ENCODE measurements at places on chromosomes 3 and 15.

DNA sequence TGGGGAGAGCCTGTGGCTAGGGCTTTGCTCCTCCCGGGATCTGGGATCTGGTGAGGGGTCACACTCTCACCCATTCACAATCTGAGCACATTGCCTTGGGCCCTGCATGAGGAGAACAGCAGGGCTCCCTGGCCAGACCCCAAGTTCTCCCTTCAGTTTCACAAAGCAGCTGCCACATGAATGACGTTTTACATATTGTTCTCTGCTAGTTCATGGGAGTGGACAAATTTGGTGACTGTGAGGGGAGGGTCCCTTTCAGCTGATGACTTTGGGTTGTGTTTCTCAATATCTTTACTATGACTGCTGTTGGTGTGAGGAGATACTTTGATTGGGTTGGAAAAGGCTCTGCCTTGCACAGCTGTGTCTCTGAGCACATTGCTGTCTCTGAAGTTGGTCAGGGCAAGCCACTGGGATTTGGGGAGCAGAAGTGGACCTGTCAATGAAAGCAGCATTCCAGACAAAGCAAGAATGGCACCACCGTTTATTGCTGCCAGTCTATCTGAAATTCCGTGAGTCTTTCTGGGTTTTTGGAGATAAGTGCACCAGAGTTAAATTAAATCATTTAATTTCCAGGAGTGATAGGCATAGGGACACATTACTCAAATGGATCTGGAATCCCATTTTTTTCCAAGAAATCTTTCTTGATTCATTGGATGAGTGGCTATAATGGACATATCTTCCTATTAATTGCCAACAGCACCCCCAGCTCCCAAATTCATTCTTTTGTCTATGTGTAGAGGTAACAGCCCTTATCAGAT, 10.3 kb downstream of the TIMP4 start:
- no peak for DNase-seq

GRCh38 chr3:146746190-146746589, 141.0 kb upstream of the PLSCR5 start:
- no peak for DNase-seq

- DNase-seq: no peak
Observed at GRCh38 chr3:15281817-15282216, 50.6 kb downstream of the SH3BP5 start.

- no peak for DNase-seq
Observed at GRCh38 chr3:111548092-111548491, 6.1 kb downstream of the CD96 start.

DNA sequence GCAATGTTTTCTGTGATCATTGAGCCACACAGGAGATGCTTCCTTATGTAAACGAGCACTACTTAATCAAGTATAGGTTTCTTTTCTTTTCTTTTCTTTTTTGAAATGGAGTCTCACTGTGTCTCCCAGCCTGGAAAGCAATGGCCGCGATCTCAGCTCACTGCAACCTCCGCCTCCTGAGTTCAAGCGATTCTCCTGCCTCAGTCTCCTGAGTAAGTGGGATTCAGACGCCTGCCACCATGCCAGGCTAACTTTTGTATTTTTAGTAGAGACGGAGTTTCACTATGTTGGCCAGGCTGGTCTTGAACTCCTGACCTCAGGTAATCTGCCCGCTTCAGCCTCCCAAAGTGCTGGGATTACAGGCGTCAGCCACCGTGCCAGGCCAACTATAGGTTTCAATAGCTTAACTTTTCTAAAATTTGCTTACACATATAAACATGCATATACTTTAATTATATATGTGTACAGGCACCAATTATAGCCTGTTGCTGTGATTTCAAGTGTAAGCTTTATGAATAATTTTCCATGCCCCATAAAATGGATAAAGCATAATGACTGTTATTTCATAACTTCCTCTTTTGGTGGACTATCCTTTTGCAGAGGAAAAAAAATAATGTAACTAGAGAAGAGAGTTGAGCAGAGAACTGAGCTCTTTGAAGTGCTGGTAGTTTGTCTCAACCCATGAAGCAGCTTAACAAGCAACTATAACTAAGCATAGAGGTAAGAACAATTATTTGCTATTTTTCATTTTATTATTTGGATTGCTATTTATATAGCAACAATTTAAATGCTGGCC, 24.8 kb upstream of the MBNL1 start:
- no peak for DNase-seq

GRCh38 chr3:24037971-24038370, 92.9 kb downstream of the NR1D2 start:
- DNase-seq: no peak

- DNase-seq: no peak
Observed at GRCh38 chr3:129992781-129993180, 18.3 kb downstream of the TRH start.

DNA sequence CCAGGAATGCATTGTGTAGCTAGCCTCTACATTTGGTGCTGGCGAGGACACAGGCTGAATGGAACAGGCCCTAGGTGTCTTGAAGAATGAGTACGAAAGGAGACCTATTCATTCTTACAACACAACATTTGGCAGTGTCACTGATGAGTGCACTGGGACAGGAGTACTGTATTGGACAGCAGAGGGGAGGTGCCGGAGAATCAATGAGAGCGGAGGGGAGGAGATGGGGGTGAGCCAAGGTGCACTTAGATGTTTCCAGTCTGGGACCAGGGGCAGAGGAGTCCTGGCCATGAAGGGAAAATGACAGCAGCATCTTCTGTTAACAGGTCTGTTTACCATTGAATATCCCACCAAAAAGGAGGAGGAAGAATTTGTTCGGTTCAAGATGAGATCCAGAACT, 53.2 kb downstream of the C3orf20 start:
- no peak for DNase-seq

GRCh38 chr3:23629181-23629894, 176.4 kb upstream of the UBE2E1 start:
- no peak for DNase-seq

GRCh38 chr3:100221159-100221558, 39.6 kb upstream of the TBC1D23 start:
- no peak for DNase-seq

GRCh38 chr3:128041344-128041743, 10.9 kb upstream of the SEC61A1 start:
- peak; percentile 11 for DNase-seq

DNA sequence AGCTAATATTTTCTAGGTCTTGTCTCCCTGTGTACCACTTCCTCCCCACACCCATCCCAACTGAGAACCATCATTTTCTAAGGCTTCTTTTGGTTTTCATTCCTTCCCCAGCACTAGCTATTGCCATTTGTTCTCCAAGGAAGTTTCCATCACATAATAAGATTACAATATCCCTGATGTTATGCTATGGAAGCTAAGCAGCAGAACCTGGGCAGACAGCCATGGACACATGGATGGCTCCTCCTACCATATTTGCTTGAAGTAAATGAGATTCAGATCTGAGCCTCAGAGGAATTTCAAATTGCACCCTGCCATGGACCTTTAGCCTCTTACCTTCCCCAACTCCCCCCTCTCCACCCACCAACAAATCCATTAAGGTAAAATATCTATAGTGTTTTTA, 31.5 kb downstream of the GASK1A start:
- no peak for DNase-seq

DNA sequence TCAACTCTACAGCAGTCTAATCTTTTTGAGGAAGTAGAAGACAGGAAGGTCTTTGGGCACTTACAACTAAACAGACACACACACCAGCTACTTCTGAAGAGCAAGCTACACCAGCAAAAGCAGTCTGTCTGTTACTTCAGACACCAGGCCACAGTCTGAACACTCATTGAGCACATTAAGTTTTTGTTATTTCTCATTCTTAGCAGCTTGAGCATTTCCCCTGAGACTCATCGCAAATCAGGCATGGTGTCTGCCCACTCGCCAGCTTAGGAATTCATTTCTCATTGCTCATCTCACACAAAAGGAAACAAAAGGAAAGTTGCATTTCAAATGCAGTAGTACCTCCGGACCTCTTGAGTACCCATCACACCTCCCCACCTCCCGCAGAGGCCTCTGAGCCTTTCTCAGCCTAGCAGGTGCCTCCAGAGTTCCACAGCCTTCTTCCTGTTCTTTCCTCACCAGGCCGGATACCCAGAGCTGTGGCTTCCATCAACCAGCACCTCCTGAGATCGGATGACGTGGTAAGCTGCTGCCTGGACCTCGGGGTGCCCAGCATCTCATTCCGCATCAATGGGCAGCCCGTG, 302.0 kb downstream of the RYR3 start:
- no peak for DNase-seq

DNA sequence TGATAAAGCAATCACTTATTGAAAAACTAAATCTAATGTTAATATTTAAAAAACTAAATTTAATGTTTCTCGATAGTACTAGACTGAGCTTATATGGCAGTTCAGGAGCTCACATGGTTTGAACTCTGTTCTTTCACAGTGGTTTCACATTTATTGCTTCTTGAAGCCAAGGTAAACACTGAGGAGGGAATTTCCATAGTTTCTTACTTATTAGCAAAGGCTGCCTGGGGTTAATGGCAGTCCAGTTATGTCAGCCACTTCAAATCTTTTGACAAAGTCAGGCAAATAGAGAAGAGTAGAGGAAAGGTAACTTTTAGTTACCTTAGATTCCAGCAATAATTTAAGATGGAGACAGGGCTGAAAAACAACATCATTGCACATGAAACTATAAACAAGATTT, 831.5 kb downstream of the ROBO2 start:
- no peak for DNase-seq

GRCh38 chr15:64503197-64503596, 42.8 kb downstream of the ZNF609 start:
- no peak for DNase-seq

- no peak for DNase-seq
Observed at GRCh38 chr15:47961401-47962090, 159.2 kb upstream of the SLC24A5 start.

GRCh38 chr15:70435872-70436271, 327.5 kb downstream of the UACA start:
- no peak for DNase-seq

DNA sequence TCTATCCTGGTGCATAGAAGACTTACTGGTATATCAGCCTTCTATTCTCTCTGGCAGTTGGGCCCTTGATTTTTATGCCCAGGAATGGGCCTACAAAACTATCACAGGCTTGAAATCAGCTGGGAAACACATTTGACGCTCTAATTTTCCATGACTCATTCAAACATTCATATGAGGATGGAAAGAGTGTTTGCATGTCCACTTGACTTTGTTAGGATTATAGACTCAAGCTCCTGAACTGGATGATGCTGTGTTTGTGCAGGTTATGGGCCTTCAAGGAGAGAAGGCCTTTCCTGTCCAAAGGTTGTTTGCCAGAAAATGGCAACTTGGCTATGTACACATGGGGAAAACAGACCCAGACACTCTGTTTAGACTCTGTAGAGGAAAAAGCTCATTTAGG, 219.9 kb downstream of the GAP43 start:
- DNase-seq: no peak

DNA sequence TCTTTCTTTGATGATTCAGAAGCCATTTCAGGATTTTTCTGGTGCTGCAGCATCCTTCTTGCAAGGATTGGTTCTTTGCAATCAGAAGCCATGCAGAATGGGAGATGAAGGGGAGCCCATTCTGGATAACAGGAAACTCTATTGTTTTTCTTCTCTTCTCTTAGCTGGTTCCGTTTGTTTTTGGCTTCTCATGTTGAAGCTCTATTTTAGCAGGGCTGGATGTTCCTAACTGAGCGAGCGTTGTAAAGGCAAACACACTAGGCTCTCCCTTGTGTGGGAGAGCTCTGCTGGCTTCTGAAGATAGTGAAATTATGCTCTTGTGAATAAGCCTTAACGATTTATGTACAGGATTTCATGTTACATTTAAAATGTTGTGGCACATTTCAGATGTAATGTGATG, 8.3 kb downstream of the CACNA1D start:
- DNase-seq: no peak

- DNase-seq: no peak
Observed at GRCh38 chr3:11304175-11304574, 32.0 kb downstream of the ATG7 start.

DNA sequence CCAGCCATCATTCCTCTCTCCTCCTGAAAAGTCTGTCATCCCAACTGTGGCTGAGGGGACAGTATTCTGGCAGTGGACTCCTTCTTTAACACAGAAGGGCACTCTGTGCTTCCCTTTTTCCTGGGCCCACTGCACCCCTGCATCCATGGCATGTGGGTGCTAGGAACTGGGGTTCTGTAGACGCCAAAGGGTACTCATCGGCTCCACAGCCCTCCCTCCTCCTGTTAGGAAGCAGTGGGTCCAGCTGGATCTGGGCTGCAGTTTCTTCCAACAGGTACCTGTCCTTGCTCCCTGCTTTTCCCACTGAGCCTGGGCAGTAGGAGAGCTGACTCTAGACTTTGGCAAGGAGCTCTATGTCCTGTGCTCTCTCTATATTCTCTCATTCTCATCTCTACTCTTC, 6.4 kb upstream of the MANF start:
- no peak for DNase-seq

DNA sequence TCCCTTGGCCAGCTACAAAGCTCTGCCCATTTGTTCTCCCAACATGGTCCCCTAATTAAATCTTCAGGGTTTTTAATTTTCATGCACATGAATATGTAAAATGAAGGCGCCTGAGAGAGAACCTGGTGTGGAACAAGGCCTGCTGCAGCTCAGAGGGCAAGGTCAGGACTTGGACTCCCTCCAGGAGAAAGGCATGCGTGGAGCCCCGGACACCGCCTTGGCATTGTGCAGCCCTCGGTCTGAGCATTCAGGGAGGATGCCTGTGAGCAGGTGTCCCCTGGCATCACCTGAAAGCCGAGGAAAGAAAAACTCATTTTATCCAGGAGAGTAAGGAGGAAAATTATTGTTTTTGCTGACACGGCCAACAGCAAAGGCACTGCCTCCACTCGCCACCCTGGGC, 33.8 kb upstream of the EPHB1 start:
- DNase-seq: no peak

GRCh38 chr15:98178861-98179260, 218.4 kb downstream of the ARRDC4 start:
- no peak for DNase-seq

DNA sequence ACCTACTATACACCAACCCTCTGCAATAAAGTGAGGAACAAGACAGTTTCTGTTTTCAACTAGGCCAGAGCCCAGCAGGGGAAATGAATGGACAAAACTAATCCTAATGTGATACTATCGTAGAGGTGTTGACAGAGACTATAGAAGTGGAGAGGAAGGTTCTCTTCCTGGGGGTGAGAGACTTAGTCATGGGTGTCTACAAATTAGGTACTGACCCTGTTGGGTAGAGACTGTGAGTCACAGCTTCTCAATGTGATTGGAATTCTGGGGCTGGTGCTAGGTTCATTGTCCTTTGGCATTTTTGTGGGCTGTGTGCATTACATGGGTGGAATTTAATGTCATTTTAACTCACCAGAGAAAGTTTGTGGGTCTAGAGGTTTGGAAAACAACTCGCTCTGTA, 79.3 kb downstream of the ADAMTSL3 start:
- DNase-seq: no peak

DNA sequence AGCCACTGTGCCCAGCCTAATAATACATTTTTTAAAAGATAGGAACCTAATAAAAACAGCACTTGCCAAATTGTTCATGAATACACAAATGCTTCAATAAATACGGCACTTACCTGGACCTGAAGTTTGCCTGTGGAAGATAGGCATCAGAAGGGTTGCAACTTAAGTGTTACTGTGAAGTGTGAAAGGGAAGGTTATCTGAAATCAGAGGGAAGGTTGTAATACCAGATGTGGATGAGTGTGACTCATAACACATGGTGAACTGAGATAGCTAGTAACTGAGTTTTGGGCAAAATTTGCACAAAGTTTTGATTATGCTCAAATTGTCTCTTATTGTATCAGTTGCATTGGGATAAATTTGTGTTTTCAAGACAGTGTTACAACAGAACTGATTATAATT, 68.0 kb downstream of the ATP11B start:
- no peak for DNase-seq

All from NCI-H1694 treated with DMSO at 0.1 percent for 48 hours (cell line).